EL (cell line): ENCODE measurements at places on chromosomes 3 and 15.

GRCh38 chr15:43534897-43535296 is 17.5 kb downstream of the MAP1A start:
- DNase-seq: no peak

GRCh38 chr3:16060945-16061344 is 113.5 kb upstream of the GALNT15 start:
- DNase-seq: peak; percentile 92

- DNase-seq: no peak
Observed at GRCh38 chr3:35594739-35595138, 44.6 kb upstream of the ARPP21 start.

GRCh38 chr3:158845765-158846350 is 44.0 kb downstream of the MFSD1 start:
- peak; percentile 34 for DNase-seq

DNA sequence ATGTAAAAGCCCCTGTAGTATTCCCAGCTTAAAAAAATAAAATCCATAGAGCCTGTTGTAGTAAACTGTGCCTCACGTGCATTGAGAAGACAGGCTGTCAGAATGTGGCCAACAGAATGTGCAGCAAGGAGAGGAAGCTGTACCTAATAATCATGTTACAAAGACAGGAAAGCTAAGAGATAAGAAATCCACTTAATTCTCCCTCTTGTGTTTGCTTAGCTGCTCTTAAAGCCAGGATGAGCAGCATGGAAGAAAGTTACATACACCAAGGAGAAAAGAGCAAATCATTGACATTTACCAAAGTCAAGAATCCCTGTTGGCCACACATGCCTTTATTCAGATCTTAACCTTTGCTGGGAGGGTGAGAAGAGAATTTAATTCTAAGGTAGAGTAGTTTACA is 85.9 kb downstream of the TNIK start:
- DNase-seq: no peak
